RKO (cell line): ENCODE measurements at places on chromosomes 1 and 21.
A peak's percentile ranks its signal among the peaks of the same experiment; 100 is the strongest.

DNA sequence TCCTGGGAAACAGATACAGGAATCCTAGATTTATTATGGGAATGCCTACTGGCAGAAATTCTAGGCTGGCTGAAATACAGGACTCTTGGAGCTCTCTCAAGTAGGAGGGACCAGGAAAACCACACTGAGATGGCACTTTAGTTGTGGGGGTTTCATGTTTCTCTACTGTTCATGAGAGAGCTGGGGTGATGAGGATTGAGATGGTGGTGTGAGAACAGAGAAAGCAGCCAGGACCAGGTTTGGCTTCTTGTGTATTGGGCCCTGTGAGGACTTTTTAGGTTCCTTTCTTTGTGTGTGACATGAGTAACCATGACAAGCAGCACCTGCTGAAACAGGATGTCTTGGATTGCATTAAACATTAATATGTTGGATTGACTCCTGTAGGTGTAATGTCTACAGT, 4.9 kb downstream of the ARID1A start:
- no peak for DNase-seq

DNA sequence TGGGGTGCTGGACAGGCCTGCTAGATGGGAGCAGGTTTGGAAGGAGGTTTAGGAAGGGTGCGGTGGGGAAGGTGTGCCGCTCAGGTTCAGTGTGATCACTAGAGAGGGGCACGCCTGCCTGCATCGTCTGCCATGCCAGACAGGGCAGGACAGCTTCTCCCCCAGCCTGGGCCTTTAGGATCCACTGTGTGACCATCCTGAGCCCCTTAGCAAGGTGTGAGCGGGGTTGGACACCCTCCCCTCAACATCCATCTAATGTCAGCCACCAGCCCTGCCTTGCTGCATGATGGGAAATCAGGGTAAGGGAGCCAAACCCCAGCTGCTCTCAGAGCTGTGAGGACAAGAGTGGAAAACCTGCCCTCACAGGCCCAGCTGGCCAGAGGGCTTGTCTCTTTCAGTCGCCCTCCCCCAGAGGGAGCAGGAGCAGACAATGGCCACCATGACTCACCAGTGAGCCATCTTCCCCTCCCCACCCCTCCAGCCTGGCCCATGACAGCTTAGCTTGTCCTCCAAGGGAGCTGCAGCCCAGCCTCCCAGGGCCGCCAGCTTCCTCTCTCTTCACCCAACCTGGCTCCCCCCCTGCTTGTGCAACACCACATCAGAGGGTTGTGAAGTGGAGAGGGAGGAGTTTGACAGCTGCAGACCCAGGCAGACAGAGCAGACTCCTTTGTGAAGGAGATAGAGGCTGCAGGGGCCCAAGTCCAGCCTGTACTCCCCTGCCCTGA, 37.0 kb downstream of the NUAK2 start:
- DNase-seq: peak; percentile 57

DNA sequence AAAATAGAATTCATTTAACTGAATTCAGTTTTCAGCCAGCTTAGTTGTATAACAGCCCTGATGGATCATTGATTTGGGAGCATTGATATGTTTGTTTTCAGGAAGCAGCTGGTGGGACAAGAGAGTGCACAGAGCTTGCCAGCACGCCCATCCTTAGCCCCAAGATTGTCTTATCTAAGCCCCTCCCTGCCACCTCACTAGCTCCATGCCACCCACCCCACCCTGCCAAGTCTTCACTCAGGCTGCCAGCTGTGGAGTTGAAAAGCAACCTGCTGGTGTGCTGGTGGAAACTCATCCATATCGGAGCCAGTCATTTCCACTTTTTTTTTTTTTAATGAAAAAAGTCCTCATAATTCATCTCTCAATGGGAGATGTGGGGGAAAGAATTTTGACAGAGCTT, 11.8 kb downstream of the KIRREL1 start:
- DNase-seq: no peak

DNA sequence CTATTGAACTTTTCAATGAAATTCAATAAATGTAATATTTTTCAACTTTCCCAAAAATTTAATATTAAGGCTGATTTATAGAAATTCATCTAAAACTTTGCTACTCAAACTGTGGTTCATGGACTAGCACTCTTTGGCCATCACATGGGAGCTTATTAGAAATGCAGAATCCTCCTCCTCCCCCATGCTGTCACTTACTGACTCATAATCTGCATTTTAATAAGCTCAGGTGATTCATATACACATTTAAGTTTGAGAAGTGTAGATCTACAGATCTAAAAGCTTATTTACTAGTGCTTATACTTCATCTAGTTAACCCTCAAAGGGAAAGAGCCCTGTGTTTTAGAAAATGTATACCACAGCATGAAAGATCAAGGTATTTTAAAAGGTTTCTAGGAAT, 84.3 kb downstream of the HS2ST1 start:
- DNase-seq: peak; percentile 14

- DNase-seq: no peak
Measured at GRCh38 chr1:84355556-84355955, 42.7 kb upstream of the DNASE2B start.

- no peak for DNase-seq
Measured at GRCh38 chr1:62285984-62286785, 33.0 kb downstream of the KANK4 start.

DNA sequence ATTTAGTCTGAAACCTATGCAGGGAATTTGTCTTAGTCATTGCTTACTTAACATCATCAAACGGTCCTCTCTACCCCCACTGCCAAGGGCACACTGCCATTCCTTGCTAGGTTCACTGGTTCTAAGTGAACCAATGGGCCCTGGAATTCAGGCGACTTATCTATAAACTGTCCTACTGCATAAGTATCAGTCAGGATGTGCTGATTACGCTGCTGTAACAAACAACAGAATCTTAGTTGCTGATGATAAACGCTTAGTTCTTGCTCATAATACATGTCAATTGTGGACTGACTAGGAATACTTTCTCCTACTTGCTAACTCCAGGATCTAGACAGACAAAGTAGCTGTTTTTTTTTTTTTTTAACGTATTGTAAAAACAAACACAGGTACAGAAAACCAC, 136.1 kb downstream of the PRDM2 start:
- no peak for DNase-seq

GRCh38 chr1:3779912-3780416, 7.4 kb downstream of the SMIM1 start:
- no peak for DNase-seq

GRCh38 chr1:245437369-245438062, 282.7 kb downstream of the KIF26B start:
- no peak for DNase-seq

DNA sequence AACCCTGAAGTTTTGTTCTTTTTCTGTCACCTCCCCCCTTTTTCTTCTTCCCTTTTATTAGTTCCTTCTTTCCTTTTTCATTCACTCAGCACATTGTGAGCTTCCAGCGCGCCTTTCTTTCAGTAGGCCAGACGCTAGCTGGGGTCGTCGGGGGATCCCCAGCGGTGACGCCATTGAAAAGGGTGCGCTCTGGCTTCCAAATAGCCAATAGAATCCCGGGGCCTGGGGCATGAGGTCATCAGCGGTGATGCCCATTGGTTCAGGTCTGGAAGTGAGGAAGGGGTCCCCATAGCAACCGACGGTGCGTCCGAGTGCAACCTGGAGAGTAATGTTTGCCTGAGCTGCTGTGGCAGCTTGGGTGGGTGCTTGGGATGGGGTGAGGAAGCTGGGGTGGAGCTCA, 6.9 kb upstream of the EFNA3 start:
- no peak for DNase-seq

- DNase-seq: no peak
Measured at GRCh38 chr21:29315131-29315749, 16.5 kb downstream of the BACH1 start.

GRCh38 chr1:8423269-8423691, 105.4 kb downstream of the SLC45A1 start:
- DNase-seq: peak; percentile 22

DNA sequence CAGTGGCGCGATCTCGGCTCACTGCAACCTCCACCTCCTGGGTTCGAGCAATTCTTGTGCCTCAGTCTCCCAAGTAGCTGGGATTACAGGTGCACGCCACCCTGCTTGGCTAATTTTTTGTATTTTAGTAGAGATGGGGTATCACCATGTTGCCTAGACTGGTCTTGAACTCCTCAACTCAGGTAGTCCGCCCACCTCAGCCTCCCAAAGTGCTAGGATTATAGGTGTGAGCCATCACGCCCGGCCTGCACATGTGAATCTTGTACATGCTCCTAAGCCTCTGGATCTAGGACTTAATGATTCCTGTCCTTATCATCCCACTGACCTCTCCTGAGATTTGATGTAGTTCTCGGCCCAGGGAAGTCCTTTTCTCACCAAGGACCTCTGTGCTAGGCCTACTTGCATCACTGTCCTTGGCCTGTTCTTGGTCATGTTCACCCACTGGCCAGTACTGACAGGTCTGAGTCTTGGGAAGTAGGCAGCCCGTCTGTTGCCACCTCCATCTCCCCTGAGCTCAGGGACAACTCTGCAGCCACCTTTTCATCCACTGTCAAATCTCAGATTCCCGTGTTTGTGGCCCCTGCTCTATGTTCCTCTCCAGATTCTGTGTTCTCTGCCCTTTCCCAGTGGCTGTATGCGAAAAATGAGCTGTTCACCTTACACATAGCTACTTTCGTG, 9.4 kb downstream of the HYI start:
- no peak for DNase-seq

DNA sequence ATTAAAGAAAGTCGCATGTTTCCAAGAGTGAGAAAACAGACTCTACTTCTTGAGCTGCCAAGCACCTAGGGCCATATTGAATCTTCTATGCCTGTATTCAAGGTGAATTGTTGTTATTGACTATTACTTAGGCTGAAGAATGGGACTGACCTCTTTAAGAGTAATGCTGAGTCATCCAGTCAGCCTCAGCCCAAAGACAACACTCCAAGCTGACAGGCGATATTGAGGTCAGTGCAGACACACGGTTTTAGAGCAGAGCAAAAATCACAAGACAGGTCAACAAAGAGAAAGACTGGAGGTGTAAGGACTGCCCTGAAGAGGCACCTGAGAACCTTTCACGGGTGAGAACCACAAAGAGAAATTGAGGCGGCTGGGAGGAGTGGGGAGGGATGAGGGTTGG, 146.9 kb downstream of the MIS18A start:
- DNase-seq: peak; percentile 11

DNA sequence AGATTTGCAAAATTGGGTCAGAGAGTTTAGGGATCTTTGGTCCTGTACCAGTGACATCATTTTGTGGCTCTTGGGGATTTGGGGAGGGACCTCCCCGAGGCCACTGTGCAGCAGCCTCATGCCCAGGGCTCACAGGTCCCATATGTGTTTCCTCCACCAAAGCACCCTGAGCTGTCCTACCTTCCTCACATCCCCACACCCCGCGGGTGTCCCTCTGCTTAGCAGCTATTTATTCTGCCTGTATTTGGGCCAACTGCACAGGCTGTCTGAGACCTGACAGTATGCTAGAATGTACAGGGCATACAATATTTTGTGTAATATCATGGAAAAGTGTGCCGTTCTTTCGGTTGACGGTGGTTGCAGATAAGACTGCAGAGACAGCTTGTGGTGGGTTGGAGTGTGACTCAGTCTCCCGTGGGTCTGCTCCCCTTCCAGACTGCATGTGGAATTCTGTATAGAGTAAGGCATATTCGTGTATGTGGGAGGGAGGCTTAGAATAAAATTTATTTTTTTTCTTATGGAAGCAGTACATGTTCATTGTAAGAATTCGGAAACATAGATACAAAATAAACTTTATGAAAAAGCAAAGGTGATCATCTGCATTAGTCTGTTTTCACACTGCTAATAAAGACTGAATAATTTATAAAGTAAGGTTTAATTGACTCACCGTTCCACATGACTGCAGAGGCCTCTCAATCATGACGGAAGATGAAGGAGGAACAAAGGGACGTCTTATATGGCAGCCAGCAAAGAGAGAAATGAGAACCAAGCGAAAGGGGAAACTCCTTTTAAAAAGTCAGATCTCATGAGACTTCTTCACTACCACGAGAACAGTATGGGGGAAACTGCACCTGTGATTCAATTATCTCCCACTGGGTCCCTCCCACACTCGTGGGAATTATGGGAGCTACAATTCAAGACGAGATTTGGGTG, 84.4 kb downstream of the ADARB1 start:
- no peak for DNase-seq

DNA sequence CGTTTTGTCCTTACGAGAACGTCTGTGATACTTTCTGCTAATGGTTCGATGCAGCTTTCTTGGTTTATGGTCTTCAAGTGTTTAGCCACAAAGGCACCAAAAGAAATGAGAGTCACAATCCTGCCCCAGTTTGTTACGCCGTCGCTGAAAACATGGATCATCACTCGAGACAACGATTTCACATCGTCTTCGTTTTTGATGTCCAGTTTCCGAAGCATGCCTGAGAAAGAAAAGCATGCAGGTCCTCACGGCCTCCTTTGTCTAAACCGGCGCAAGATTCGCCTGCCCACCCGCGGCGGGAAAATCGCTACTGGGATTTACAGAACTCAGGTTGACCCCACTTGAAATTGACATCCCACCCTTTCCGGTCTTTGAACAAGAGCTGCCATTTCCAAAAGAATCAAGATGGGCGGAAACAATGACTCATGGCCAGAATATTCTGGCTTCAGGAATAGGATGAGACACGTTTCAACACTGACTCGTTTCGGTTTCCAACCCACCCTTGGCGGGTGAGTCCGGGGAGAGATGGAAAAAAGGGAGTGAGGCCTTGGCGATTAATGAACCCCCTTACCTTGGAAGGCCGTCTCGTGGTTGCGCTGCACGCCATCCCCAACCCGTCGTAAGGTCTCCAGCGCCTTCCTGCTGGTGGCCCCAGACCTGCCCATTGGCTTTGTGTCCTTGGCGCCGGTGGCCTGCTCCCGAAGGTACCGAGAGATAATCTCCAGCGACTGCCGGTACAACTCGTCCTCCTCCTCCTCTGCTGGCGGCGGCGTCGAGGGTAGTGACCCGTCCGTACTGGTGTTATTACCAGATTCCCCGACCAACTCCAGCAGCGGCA, 919 bp downstream of the MCL1 start:
- peak; percentile 94 for DNase-seq

DNA sequence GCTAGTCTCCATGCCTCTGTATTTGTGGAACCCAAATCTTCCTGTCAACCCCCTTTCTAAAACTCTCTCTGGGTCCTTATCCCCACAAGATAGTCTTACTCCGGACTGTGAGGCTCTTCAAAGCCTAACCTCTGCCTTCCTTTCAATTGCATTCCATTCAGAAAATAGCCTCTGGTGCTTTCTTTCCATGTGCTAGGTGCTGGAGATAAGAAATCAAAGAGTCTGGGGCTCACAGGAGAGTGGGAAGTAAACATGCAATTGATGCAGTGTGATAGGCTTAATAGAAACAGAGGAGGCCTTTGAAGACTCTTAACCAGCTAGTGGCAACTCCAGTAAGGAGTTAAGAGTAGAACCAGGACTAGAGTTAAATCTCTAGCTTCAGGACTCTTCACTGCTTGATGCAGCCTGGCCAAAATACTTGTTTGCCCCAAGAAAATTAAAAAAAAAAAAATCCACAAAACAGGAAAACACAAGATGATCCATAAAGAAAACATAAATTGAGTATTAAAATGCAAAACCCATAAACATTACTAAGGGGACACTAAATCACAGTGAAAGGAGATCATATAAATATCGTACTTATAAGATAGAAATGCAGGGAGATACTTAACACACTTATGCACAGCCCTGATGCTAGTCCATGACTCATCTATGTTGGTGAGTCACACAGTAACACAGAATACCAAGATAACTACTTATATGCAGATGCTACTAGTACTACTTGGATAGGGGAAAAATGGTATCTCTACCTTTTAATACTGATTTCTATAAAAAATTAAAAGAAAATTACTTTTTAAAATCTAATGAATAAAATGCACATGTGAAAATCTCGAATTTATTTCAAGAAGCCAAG, 341.5 kb downstream of the KCNH1 start:
- DNase-seq: peak; percentile 83
